Activated T-helper 1 cell treated with anti-CD3 and anti-CD28 coated beads, Interleukin-2, amount 50 U/mL, for 16 hours (primary cell): ENCODE measurements at places on chromosomes 1 and 21.

- no peak for DNase-seq
Observed at GRCh38 chr1:187787736-187788135, 959.0 kb downstream of the PLA2G4A start.

GRCh38 chr1:209815931-209816341, 10.0 kb upstream of the IRF6 start:
- DNase-seq = no peak

DNA sequence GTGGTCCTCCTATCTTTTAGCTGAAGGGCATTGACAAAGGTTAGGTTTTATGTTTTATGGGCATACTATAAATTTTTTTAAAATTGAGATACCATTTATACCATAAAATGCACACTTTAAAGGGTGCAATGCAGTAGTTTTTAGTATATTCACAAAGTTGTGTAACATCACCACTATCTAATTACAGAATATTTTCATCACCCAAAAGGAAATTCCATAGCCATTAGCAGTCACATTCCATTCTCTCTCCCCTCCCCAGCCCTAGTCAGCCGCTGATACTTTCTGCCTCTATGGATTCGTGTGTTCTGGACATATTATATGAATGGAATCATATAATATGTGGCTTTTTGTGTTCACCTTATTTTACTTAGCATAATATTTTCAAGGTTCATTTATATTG, 135.8 kb upstream of the B3GALT2 start:
- no peak for DNase-seq

- no peak for DNase-seq
Observed at GRCh38 chr1:9877962-9878361, 32.1 kb downstream of the CTNNBIP1 start.

GRCh38 chr1:13878451-13878850, 178.5 kb downstream of the PRDM2 start:
- DNase-seq = no peak

DNA sequence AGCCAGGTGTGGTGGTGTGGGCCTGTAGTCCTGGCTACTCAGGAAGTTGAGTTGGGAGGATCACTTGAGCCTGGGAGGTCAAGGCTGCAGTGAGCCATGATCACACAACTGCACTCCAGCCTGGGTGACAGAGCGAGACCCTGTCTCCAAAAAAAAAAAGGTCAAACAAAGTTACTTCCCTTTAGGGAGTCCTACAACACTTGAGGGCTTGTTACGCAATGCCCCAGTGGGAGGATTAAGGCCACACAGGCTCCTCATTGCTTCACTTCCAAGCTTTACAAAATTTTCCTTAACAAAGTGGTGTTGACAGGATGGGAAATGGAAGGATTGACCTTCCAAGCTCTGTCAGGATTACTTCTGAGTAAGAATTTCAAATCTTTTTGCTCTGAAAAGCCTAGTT, 6.2 kb upstream of the EXTL1 start:
- no peak for DNase-seq

GRCh38 chr1:58626293-58626692, 49.2 kb upstream of the TACSTD2 start:
- no peak for DNase-seq

- DNase-seq = no peak
Observed at GRCh38 chr1:93331412-93331811, 14.3 kb upstream of the DR1 start.

DNA sequence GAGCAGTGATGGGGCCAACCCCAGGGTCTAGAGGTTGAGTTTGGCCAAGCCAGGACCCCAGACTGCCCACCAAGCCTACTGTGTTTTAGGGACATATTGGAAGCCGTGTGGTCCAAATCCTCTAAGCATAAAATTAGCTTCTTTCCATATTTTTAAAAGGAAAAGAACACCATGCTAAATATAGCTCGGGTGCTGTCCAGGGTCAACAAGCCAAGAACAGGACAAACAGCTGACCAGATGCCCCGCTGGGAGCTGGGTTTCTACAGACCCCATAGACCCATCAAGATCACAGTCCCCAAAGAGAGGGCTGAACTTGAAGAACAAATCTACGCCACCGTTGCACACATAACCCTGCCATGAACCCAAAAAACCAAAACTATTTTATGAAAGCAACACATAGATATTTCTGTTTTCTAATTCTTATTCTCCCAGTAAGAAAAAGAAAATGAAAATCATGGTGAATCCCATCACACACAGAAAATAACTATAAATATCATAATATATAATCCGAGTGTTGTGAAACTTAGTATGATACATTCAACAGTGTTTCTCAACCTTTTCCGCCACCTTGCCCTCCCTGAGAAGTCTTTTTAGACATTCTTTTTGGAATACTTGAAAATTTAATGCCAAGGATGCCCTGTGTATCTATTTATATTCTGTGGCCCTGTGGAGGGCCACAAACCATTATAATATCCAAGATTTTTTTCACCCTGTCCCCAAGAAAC, 36.2 kb upstream of the FHAD1 start:
- DNase-seq = no peak

DNA sequence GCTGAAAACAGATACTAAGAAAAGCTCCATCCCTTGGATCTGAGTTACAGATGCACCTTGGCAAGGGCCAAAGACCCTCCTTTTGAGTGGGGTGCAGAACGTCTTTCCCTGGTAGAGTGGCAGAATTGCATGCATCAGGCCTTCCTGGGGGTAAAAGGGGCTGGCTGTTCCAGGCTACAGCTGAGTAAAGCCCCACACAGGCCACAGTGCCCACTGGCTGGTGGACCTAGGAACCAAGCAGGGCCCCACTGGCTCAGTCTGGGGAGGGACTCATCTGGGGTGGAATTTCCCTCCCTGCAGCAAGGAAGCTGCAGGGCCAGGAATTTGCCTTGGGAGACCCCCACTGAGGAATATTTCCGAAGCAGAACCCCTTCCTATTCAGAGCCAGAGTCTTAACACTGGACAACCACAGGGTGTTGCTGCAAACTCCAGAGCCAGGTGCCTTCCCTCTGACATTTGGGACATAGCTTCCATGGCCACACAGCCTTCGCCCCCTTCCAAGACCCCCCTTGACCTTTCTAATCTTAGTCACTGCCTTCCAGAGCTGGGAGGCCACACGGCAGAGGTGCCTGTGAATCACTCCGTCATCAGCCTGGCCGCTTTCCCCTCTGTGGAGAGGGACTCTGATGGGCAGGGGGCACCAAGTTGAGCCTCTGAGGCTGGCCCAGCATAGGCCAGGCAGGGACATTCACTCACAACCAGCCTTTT, 52.5 kb downstream of the LACTBL1 start:
- no peak for DNase-seq

GRCh38 chr1:35915693-35916092, 15.2 kb upstream of the AGO3 start:
- DNase-seq = no peak

DNA sequence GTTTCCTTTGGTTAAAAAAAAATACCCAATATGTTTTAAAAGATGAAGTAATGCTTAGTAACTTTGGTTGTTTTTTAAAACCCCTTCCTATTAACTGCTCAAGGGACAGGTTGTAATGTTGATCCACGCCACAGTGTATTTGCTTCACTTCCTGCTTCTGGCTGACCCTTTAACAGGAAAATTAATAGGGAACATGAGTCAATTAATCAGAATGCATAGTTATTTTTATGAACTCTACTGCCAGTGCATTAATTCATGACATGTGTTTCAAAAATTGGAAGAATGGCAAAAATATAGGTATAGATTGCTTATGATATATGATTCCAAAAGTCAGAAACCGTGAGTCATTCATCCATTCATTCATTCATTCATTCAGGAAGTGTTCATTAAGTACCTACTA, 204.8 kb downstream of the SETD4 start:
- no peak for DNase-seq

DNA sequence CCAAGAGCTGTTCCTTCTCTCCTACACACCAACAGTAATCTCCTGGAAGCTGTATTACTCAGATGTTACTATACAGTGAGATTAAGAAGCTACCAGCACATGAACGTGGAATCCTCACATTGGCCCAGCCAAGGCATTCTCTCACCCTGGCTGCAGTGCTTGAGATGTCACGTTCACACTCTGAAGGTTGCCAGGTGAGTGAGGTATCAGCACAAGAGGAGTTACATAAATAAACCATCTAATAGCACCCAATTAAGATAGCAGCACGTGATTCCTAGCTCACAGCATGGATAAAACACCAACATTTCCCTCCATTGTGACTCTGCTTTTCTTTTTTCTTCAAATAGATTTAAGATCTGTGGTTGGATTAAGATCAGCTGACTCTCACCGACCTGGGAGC, 182.8 kb downstream of the PLPP3 start:
- no peak for DNase-seq

GRCh38 chr1:26469558-26469957, 2.7 kb upstream of the HMGN2 start:
- DNase-seq = no peak

- DNase-seq = no peak
Observed at GRCh38 chr1:9596415-9597123, 7.9 kb downstream of the TMEM201 start.

- DNase-seq = no peak
Observed at GRCh38 chr1:153534925-153535241, 908 bp downstream of the S100A6 start.

- no peak for DNase-seq
Observed at GRCh38 chr1:85228972-85229371, 28.2 kb upstream of the SYDE2 start.

GRCh38 chr1:24925963-24926362, 4.1 kb downstream of the RUNX3 start:
- DNase-seq = no peak

- peak; percentile 36 for DNase-seq
Observed at GRCh38 chr1:180178511-180179161, 24.0 kb downstream of the QSOX1 start.

- DNase-seq = no peak
Observed at GRCh38 chr1:26700711-26701110, 4.9 kb downstream of the ARID1A start.

DNA sequence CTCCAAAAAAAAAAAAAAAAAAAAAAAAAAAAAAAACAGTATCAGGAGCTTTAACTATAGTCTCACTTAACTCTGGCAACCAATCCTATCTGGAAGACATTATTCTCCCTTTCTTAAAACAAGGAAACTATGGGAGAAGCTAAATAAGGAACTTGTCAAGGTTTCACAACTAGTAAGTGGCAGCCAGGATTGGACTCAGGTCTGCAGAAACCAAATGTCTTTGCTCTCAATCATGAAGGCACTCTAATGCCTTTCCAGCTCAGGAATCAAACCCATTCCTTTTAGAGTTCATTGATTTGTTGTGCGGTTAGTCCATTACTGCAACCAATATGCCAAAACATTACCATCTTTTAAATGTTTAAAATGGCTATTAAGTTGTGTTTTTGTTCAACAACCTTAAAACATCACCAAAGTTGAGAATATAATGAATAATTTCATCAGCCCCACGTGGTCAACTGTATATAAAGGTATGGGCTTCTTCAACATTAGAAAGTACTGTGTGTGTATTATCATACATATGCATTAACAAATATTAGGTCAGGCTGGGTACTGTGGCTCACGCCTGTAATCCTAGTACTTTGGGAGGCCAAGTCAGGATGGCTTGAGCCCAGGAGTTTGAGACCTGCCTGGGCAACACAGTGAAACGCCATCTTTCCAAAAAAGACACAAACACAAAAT, 1.5 kb downstream of the EPRS1 start:
- no peak for DNase-seq

DNA sequence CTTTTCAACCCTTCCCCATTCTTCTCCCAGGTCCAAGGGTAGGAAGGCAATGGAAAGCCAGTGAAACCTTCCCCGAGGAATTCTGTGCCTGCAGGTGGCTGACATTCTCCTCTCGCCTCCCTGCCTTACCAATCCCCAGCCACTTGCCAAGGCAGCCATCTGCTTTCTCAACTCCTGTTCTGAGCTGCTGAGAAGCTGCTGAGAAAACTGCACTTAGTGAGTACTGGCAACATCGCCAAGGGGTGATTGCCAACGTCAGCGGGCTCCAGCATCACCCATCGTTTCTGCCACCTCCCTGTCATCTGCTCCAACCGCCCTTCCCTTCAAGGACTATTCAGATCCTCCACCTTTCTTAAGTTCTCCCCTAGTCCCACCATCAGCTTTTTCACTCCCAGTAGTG, 106.0 kb downstream of the PTPRU start:
- DNase-seq = no peak

GRCh38 chr1:182374101-182374834, 17.3 kb downstream of the GLUL start:
- DNase-seq = no peak

DNA sequence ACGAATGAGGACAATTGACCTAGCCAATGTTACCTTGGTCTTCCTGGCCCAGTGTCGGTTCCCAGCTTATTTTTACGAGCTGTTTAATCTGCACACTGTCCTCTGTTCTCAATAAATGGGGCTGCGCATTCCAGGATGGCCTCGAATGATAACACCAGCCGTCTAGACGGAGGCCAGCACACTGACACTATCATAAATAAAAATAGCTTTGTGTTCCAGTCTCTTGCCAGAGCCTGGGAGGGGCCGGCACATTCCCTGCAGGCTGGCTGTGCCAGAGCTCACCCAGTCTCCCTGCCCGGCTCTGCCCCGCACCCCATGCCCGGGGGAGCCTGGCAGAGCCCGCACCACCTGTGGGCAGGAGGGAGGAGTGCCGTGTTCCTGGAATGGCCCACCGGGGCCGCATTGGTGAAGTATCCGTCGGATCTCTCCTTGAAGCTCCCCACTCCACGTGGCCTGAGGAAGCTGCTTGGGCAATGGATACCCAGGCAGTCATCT, 92.1 kb downstream of the SPSB1 start:
- no peak for DNase-seq

GRCh38 chr1:92346866-92347640, 48.2 kb downstream of the RPAP2 start:
- no peak for DNase-seq

GRCh38 chr1:236953151-236953700, 51.0 kb downstream of the MT1HL1 start:
- DNase-seq = no peak

DNA sequence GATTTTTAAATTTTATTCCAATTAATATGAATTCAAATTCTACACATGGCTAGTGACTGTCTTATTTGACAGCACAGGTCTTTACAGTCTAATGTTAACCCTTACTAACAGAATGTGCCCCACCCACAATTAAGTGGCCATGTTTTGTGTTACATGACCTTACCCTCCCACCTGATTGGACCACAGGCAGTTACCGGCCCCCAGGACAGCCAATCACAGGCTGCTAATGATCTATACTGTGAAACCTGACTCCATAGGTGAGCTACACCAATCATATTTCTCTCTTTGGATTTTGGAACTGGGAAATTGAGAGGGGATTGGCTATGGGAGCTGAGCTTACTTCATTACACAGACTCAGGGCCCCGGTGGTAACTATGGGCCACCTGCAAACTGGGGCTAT, 27.5 kb downstream of the ZP4 start:
- no peak for DNase-seq

- peak; percentile 8 for DNase-seq
Observed at GRCh38 chr21:25708467-25709065, 26.1 kb downstream of the ATP5PF start.
